ENCODE measurements at places on chromosomes 3 and 15. TPM values are rescaled to one million over a fixed set of nuclear protein-coding genes. Genes with fewer than 3 reads are reported as not detected.

GRCh38 chr3:133595341-133595740, 21.9 kb downstream of the CDV3 start:
- no peaks in the 10 kb centered on the region for H3K27me3 ChIP-seq
- no peak overlapping the region for H3K27ac ChIP-seq
- no peak overlapping the region for H3K4me3 ChIP-seq
- H3K4me1 ChIP-seq: no peaks in the 10 kb centered on the region

- no peaks in the 10 kb centered on the region for H3K36me3 ChIP-seq
- H3K4me3 ChIP-seq: no peak overlapping the region
- DNase-seq: no peak
These were observed 62.7 kb downstream of the SCN5A start for GRCh38 chr3:38586546-38587520.

The SLC22A14 gene
- total RNA-seq: 0.18 TPM

GRCh38 chr3:61601831-61602230, 40.5 kb downstream of the PTPRG start:
- H3K4me1 ChIP-seq: no peaks in the 10 kb centered on the region
- H3K27me3 ChIP-seq: no peaks in the 10 kb centered on the region
- no peak overlapping the region for H3K4me3 ChIP-seq
- no peak overlapping the region for H3K27ac ChIP-seq
- peaks cover 12% of the 10 kb centered on the region for H3K36me3 ChIP-seq
- peak; percentile 28 for DNase-seq

DNA sequence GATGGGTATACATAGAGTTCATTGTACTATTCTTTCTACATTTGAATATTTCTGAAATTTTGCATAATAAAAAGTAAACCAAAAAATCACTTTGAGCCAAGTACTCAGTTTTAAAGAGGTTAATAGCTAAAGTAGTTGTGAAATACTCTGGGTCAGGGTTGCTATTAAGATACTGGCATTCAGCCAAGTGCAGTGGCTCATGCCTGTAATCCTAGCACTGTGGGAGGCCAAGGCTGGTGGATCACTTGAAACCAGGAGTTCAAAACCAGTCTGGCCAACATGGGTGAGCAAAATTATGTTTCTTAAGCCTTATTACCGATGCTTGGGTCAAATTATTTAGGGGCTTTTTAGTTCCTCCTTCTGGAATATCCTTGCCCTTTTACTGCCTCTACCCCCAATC, 122.0 kb upstream of the MELTF start:
- no peaks in the 10 kb centered on the region for H3K4me1 ChIP-seq
- peak; percentile 39 for DNase-seq
- no peaks in the 10 kb centered on the region for H3K27me3 ChIP-seq
- no peak overlapping the region for H3K4me3 ChIP-seq

DNA sequence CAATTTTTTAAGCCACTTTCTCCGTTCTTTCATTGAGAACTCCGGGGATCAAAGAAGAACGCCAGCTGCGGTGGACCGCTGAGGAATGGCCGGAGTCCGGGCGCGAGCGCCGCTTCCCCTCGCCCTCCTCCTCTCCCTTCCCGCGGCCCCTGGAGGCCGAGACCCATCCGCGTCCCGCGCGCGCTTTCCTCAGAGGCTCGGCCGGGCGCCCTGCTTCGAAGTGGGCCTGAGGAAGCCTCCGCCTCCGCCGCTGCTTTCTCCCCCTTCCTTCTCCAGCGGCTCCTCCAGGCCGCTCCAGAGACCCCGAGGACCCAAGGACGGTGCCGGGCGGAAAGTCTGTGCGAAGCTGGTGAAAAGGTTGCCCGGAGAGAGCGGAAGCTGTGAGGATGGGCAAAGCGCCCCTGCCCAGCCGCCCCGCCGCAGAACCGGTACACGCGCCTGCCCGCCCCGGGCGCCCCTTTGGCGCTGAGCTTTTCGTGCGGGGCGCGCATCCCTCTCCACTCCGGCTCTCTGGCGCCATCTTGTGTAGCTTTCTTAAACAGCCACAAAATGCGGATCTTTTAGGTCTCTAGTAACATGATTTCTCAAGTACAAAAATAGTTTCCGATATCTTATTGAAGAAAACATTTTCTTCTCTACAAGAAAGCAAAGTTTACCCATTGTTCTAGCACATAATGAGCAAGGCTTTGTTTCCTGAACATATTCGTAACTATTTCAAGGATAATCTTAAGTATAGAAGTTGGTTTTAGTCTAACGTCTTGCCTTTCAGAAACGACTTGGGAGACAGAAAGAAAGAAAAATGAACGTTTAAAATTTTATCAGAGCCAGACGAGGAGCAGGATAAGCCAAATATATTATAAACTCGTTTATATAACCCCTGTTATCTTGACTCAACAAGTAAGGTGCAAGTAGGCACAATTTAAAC, 59.2 kb upstream of the FAM174B start:
- peak; percentile 93 for DNase-seq
- H3K4me3 ChIP-seq: peak overlapping the region; percentile 68
- no peaks in the 10 kb centered on the region for H3K36me3 ChIP-seq
- peak overlapping the region; percentile 92 for H3K27ac ChIP-seq
- peaks cover 8% of the 10 kb centered on the region for H3K4me1 ChIP-seq

- H3K27ac ChIP-seq: no peak overlapping the region
- H3K4me3 ChIP-seq: no peak overlapping the region
- no peaks in the 10 kb centered on the region for H3K27me3 ChIP-seq
- no peaks in the 10 kb centered on the region for H3K36me3 ChIP-seq
- no peak for DNase-seq
These were observed 728.1 kb downstream of the OTOL1 start for GRCh38 chr3:162224746-162225145.

DNA sequence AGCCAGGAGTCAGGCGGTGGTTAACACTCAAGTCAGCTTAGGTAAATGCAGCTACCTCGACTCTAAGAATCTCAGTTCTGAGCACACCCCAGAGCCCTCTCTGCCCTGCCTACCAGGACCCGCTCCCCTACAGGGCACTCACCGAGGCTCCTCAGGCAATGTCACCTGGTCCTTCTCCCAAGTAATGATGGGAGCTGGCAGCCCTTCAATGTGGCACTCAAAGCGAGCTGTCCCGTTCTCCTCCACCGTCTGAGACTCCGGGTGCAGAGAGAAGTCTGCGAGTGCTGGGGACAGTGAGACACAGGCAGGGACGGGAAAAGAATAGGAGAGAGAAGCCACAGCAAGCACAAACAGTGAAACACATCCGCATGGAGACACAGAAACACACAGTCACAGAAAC, 12.7 kb downstream of the IGDCC4 start:
- peaks cover 68% of the 10 kb centered on the region for H3K4me1 ChIP-seq
- no peak for DNase-seq
- peaks cover 44% of the 10 kb centered on the region for H3K36me3 ChIP-seq
- H3K4me3 ChIP-seq: no peak overlapping the region

The SLC7A14 gene
- total RNA-seq: under 0.01 TPM

- H3K4me3 ChIP-seq: no peak overlapping the region
- no peaks in the 10 kb centered on the region for H3K4me1 ChIP-seq
- no peak for DNase-seq
- no peaks in the 10 kb centered on the region for H3K27me3 ChIP-seq
- H3K27ac ChIP-seq: no peak overlapping the region
These were observed 57.7 kb downstream of the SUMF1 start for GRCh38 chr3:4409415-4409814.

The USP13 gene
- 32.3 TPM for total RNA-seq

The MOBP gene
- total RNA-seq: not detected

- H3K27me3 ChIP-seq: no peaks in the 10 kb centered on the region
- DNase-seq: no peak
- no peak overlapping the region for H3K4me3 ChIP-seq
These were observed 9.4 kb downstream of the IGSF11 start for GRCh38 chr3:119025171-119025795.

DNA sequence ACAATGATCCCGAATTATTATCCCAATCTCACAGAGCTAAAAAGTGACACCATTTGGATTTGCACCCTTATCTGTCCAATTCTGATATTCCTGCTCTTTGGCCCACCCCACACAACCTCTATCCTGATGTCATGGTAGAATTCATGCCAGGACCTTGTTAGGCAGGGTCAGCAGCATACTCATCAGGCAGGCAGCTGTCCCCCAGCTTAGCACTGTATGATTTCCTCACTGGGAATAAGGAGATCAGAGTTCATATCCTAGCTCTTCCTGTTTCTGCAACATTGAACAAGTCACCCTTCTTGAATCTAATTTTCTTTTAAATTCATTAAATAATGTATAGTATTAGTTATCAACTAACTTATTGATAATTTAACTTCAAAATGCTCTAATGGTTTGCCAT, 12.0 kb upstream of the C3orf80 start:
- H3K4me3 ChIP-seq: no peak overlapping the region
- H3K36me3 ChIP-seq: no peaks in the 10 kb centered on the region
- no peaks in the 10 kb centered on the region for H3K4me1 ChIP-seq
- no peak overlapping the region for H3K27ac ChIP-seq

GRCh38 chr15:98076021-98076816, 115.7 kb downstream of the ARRDC4 start:
- H3K4me3 ChIP-seq: no peak overlapping the region
- peak overlapping the region; percentile 74 for H3K27ac ChIP-seq
- peak; percentile 50 for DNase-seq
- peaks cover 13% of the 10 kb centered on the region for H3K4me1 ChIP-seq
- no peaks in the 10 kb centered on the region for H3K27me3 ChIP-seq

The TRIM42 gene
- total RNA-seq: not detected

The C3orf80 gene
- 0.13 TPM for total RNA-seq

The PAQR9 gene
- not detected for total RNA-seq

- H3K4me1 ChIP-seq: no peaks in the 10 kb centered on the region
- no peaks in the 10 kb centered on the region for H3K36me3 ChIP-seq
- H3K27ac ChIP-seq: no peak overlapping the region
- no peaks in the 10 kb centered on the region for H3K27me3 ChIP-seq
- no peak overlapping the region for H3K4me3 ChIP-seq
These were observed 47.2 kb downstream of the NCK1 start for GRCh38 chr3:136909187-136909586.

Measured in muscle of leg (tissue), 16 donors.